ENCODE measurements at places on chromosomes 5 and 9.

GRCh38 chr5:86880785-86881492, 263.2 kb downstream of the COX7C start:
- peak; percentile 2 for DNase-seq

DNA sequence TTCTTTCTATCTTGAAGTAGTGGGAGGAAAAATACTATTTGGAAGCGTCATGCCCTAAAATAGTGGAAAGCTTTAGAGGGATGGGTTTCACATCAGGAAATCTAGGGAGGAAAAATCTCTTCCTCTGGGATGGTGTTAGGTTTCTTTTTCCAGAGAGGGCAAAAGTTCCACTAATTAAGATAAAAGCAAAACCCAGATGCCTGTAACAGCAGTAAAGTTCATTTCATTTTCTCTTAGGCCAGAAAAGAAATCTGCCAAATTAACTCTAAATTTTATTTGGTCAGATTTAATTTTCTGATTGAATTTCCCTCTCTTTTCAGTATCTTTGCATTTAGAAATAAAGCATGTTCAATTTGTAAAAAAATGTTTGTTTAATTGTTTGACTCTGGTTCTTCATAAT, 88.8 kb downstream of the LURAP1L start:
- no peak for DNase-seq

DNA sequence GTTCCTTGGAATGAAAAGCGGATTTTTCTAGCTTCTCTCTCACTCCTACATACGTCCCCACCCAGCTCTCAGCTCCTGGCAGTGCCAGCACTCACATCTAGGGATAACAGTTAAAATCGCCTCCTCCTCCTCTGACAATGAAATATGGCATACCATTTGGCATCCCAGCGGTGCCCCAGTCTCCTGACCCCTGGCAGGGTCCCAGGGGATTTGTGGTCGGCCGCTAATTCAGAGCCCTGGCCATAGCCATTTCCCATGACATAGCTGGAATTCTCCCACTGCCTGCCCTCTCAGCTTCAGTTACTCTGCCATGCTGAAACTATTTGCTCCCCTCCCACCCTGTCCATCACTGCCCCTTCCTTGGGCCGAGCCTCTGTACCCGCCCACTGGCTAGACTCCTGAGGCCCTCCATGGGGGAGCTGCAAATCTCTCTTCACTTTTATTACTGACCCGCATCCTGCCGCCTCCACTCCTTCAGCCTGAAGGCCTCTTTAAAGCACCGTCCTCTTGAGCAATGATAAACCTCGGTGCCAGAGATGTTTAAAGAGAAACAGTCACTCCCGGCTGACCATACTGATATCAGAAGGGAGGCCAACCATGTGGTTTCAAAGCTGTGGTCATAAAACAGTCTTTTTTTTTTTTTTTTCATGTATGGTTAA, 139.8 kb downstream of the SLIT3 start:
- DNase-seq: no peak

DNA sequence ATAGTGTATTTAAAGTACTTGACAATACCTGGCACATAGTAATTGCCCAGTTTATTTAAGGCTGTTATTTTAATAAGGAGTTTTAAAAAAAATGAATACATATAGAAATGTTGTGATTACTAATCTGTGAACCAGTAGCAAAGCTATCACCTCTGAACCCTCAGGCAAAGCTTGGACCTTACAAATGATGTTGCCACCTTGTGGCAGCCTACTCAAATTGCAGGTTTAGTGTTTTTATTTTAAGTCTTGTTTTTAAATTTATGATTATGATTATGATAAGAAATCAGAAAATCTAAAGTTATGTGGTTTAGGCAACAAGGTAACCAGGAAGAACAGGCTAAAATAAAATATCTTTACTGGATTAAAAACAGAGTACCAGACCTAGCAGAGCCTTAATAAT, 35.8 kb downstream of the PPARGC1B start:
- DNase-seq: no peak

- no peak for DNase-seq
These were observed at the start of gene TLX3 for GRCh38 chr5:171308453-171309275. TSS of gene TLX3 (plus strand) at chr5:171309248. CDS start at chr5:171309366, 118 bp downstream.

DNA sequence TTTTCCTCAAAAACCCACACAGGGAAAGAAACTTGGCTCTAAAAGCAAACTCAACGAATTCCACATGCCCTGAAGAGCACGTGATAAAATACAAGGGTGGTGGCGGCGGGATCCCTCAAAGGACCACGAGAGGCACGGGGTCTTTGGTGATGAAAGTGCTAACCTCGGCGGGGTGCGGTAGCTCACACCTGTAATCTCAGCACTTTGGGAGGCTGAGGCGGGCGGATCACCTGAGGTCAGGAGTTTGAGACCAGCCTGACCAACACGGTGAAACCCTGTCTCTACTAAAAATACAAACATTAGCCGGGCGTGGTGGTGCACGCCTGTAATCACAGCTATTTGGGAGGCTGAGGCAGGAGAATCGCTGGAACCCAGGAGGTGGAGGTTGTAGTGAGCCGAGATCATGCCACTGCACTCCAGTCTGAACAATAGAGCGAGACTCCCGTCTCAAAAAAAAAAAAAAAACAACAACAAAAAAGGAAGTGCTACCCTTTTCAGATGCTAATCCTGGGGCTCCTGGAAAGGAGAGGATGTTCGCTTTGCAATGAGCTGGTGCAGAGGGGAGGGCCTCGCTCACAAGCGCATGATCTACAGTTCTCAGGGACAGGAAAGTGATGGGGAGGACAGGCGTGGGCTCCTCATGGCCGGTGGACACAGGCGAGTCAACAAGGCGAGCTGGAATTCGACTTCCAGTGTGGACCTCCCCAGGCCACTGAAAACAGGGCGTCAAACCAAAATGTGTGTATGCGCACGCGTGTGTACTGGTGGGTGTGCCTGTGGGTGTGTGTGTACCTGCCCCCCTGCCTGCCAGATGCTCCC, 54.1 kb downstream of the USP20 start:
- DNase-seq: no peak

DNA sequence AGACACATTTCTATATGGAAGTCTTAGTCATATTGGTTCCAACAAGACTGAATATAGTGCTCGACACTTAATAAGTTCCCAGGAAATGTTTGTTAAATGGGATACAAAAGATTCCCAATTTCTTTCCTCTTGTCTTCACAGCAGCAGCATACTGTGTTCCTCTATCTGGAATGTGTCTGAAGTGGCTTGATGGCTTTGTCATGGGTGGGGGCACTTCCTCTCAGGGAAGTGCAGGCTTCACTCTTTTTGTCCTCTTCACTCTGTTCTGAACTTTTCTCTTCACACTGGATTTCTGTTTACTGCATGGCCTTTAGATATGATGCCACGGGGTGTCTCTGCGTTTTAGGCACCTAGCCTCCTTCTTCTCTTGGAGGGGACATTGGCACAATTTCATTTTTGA, 127.7 kb upstream of the C9orf72 start:
- no peak for DNase-seq

- no peak for DNase-seq
These were observed 19.8 kb downstream of the NIPAL4 start for GRCh38 chr5:157479612-157480510.

DNA sequence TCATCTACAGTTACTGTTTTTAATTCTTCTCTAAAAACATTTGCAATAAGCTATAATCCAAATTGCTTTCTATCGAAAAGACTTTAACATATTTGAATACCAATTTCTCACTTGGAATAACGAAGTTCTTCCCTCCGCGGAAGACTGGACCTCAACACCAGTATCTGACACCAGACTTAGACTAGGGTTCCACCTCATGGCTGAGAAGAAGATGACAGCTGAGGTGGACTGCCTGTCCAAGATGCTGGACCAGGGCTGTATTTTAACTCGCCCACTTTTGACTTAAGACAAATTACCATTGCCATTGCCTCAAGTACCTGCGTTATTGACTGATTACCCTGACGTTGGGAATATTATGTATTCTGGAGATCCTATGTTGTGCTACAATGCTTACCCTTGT, 34.1 kb downstream of the ZMAT2 start:
- no peak for DNase-seq

- no peak for DNase-seq
These were observed 167.2 kb downstream of the XRCC4 start for GRCh38 chr5:83244516-83244915.

DNA sequence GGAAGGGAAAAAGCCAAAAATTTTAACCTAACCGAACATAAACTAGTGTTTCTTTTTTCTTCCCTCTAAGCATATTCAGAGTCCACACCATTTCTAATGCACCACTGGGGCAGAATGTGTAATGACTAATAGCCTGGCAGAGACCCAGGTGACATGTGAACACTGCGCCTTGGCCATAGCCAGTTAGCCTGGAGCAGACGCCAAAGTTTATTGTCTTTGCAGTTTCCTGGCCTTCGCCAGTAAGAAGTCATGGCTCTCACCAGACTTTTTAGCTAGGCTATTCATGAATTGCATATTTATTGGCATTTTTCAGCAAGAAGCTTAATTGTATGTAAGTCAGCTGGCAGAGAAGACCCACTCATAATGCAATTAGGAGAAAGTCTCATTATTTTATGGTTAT, 182.8 kb upstream of the SLC27A6 start:
- no peak for DNase-seq

GRCh38 chr9:15246708-15247107, 60.3 kb downstream of the TTC39B start:
- DNase-seq: no peak

DNA sequence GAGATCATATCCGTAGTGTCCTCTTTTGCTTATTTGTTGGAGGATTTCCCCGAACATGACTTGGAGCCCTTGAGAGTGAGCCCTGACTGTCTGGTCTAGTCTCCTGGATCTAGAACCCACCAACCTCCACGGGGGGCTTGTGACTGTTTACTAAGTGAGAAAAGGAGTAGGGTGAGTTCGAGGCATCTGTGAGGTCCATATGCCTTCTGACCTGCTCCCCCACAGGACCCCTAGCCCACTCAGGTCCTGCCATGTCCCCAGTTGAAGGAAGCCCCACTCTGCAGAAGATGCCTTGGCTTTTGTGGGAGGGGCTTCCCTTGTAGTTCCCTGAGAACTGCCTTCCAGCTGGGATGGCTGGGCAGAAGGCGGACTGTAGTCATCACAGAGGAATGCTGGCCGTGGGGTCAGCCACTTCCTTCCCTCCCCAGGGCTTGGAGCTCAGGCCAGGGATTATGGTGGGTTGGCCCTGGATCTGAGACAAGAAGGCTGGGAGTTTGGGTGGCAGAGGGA, 7.0 kb upstream of the IRF1 start:
- DNase-seq: no peak

GRCh38 chr9:133732639-133733408, 5.3 kb downstream of the SARDH start:
- DNase-seq: no peak

DNA sequence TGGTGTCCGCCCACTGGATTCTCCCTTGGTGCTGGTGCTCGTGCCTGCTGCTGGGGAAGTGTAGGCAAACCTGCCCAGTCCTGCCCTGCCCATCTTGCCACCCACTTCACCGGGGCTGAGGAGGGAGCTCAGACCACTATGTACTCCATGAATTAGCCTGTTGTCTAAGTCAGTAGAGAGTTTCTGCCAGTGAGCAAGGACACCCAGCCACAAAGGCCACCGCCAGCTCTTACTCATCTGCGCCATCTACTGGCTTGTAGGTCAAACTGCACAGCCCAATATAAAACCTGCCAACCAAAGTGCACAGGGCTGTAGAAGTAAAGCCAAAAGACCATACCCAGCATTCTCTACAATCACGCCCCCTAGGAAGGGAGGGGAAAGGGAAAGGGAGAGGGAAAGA, 102.3 kb downstream of the GLIS3 start:
- DNase-seq: no peak

GRCh38 chr5:64018966-64019365, 56.7 kb upstream of the HTR1A start:
- no peak for DNase-seq

GRCh38 chr5:1444361-1445189, 665 bp downstream of the SLC6A3 start:
- no peak for DNase-seq

DNA sequence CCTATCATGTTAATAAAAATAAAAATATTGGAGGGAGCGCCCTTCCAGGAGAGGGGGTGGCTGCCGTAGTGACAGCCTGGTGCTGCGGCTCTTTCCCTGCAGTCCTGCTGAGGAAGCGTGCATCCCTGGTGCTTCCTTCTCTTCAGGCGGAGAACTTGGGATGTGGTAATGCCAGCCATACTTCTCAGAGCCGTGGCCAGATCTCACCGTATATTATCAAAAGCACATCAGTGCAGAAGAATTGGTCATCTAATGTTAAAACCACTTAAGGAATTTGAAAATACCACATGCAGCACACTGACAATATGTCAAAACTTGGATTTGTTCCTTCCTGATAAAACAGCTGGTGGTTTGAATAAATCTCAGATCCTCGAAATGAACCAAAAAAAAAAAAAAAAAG, 17.7 kb downstream of the C9orf40 start:
- no peak for DNase-seq

DNA sequence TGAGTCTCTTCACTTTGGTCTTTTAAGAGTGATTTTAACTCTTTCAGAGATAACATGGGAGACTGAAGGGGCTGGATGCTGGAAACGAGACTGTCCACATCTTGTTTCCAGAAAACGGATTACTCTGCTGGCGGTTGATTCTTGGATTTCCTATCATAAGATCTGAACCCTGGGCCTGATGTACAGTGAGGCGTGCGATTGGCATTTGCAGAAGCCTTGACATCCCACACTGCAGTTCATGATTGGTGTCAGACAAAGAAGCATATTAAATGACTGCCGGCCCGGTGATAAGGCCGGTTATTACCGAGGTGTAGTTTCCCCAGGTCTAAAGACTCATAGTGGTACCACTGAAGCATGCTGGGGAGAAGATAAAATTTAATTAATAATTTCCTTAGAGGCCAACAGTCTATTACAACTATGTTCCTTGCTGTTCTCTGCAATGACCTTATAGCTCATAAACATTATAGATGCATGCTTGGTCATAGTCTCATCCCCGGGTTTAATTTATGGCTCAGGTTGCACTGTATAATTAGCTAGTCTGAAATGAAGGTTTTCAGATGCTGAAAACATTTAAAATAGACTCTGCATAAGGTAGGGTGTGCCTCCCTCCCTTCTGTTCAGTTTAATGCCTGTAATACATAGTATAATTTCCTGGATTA, 99.2 kb downstream of the PPP2R2B start:
- no peak for DNase-seq

DNA sequence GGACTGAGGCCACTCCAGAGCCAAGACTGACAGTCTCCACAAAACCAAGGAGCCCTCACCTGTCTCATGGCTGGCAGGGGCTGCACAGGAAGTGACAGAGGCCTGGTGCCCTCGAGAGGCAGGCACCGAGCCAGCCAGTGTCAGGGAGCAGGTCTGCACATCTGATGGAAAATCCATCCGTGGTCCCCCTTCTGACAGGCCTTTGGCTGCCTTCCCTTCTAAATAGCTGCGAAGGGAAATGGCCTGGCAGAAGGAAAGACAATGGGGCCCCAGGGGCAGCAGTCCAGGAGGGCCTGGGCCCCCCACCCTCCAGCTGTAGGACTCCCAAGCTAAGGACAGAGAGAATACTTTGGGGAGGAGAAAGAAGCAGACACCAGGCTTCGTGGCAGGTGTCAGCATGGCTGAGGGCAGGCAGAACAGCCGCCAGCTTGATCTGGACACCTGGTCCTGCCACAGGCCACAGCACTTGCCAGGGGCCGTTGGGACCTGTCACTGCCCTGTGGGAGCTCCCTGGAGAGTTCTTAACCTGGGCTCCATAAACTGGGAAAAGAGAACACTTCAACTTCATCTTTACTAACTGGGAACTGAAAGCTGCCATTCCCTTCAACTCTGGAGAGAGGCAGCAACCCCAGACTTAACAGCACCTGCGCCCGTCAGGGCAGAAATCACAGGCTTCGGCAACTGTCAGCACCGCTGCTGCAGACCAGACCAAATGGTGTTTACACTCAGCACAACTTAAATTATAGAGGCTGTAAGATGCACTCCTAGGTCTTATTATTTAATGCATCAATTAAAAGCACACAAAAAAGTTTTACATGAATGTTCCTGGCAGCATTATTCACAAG, 22.0 kb downstream of the ADAMTS2 start:
- DNase-seq: no peak

- DNase-seq: no peak
These were observed 72.5 kb downstream of the BASP1 start for GRCh38 chr5:17289681-17290539.

All from memory B cell (primary cell).